Fibroblast of skin of back (primary cell): ENCODE measurements at places on chromosomes 6 and 20.

DNA sequence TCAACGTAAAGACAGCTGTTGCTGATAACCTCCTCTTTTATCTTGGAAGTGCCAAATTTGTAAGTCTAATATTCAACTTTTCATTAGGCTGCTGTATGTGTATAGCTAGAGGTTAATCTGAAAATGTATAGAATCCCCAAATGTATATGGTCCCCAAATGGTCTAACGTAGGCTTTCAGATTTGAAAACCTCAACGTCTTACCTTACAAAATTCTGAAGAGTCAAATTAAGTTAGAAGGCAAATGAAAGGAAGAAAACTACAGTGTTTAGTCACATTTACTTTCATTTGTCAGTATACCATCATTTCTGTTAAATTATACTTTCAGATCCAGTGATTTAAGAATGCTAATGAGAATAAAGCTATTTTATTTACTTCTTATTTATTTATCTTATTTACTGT lies 256.9 kb downstream of the ARHGAP18 start:
- no peak for DNase-seq

- DNase-seq, result no peak
Observed at GRCh38 chr6:88599571-88599970, 363.8 kb downstream of the RNGTT start.

DNA sequence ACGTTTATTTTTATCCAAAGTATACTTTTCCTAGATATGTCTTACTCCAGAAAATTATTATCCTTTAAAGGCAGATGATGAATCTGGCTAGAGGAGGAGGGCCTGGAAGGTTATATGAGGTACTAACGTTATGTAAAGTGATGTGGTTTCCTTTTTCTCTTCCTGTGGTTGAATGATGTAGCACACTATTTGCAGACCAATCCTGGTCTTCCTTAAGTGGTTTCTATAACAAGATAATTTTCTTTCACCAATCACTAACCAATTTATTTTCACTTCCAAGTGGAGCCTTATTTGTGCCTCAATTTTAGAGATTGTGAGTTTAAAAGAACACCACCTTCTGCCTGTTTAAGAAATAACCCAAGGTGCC lies 154.6 kb upstream of the SOX4 start:
- DNase-seq, result no peak

- peak; percentile 33 for DNase-seq
Observed at GRCh38 chr6:112592159-112592558, 245.0 kb downstream of the RFPL4B start.

- DNase-seq, result no peak
Observed at GRCh38 chr6:15500901-15501825, 161.7 kb downstream of the DTNBP1 start.

GRCh38 chr20:10217721-10218410 lies 764 bp upstream of the SNAP25 start:
- peak; percentile 59 for DNase-seq

GRCh38 chr20:39850821-39851330 lies 838.2 kb downstream of the MAFB start:
- DNase-seq, result no peak
